ENCODE measurements at places on chromosomes 16 and 17.

DNA sequence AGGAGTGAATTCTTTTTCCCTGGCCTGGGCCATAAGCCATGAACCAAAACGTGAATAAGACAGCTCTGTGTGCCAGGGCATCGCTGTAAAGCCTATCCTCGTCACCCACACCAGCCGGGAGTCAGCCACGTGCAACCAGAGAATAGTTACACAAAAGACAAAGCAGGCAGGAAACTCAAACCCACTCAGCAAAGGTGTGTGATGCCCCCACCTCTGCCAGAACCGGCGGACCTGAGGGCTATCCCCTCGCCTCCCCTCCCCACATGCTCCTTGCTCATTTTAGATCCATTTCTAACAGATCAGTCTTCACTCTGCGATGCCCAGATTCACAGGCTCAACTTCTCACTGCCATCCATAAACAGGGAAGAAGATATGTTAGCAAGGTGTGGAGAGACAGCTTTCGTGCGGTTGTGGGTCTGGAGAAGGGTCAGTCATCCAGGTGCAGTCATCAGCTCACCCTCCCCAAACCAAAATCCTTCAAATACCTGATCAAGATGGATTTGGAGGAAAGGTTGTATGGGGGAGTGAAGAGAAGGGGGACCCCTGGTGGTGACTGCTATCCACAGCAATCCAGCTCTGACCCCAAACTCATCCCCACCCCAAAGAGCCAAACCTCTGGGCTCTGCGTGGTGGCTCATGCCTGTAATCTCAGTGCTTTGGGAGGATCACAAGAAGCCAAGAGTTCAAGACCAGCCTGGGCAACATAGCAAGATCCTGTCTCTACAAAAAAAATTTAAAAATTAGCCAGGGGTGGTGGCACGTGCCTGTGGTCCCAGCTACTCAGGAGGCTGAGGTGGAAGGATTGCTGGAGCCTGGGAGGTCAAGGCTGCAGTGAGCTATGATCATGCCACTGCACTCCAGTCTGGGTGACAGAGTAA is 219.2 kb downstream of the C16orf78 start:
- DNase-seq: no peak

GRCh38 chr16:66525396-66526180 is 24.3 kb downstream of the TK2 start:
- no peak for DNase-seq

GRCh38 chr17:15649861-15650421 is 30.4 kb upstream of the FBXW10B start:
- no peak for DNase-seq

- DNase-seq: no peak
Measured at GRCh38 chr17:74520790-74521480, 10.3 kb downstream of the CD300LB start.

Measured in esophagus squamous epithelium (tissue), 5 donors.